ENCODE measurements at places on chromosomes 4 and X.

DNA sequence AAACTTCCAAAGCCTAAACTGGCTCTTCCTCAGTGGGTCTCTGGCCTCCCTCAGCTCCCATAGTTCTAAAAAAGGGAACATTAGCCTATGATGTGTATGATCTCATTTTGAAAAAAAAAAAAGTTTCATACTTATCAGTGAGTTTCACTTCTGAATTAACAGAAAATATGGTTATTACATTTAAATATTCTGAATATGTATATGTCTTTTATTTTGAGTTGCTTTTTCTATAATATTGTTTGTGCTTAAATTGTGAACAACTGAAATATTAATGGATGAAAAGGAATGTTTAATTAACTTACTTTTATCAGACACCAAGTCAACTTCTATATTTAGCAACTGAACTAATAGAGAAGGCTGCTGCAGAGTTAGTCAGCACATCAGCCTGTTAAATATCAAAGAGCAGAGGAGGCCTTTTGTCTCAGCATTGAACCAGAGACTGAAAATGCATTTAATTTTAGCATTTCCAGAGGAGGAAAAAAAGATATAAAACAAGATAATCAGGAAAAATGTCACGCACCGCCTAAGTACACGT, 20.4 kb upstream of the FHL1 start:
- no peak for DNase-seq

GRCh38 chrX:150514462-150514861, 54.0 kb upstream of the MTM1 start:
- no peak for DNase-seq

DNA sequence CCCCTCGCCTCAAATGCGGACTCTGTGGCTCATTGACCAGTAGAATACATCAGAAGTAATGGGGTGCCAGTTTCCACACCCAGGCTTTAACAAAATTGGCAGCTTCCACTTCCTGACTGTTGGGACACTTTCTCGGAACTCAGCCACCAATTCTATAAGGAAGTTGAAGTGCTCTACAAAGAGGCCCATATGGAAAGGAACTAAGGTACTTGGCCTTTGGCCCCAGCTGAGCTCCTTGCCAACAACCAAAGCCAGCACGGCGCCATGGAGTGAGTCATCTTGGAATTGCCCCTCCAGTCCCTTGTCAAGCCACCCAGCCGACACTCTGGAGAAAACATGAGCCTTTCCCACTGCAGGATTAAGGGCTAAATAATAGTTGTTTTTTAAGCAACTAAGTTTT, 262.2 kb upstream of the INTU start:
- no peak for DNase-seq

DNA sequence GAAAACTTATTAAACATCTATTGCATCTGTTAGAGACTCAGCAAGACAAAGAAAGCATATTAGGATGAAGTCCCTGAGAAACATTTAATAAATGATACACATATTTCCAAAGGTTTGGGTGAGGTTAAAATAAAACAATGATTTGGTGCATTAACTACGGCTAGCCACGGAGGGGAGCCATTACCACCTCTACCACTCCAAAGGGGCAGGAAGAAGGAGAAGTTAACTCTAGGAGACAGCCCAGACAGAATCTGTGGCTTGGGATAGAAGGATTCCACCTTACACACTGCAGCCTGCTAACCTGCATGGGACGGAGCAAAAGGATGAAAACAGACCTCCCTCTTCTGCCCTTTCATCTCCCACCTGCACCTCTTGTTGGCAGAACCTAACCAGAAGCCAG, 189.1 kb upstream of the C1QTNF7 start:
- no peak for DNase-seq

DNA sequence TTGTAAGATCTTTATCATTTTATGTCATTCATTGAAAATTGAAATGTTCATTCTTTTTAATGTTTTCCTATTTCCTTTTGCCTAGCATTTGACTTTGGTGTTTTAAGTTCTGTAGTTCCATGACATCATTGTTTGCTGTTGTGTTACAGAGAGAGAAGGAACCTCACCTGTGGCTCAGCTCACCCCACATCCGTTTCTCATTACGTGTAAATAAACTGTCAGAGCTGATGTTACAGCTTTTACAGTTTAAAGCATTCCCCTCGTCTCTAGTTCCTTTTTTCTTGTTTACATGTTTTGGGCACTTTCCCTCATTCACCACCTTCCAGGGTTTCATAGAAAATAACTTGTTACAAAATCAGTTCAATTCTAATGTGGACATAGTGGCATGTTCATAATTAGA, 137.2 kb downstream of the FNIP2 start:
- DNase-seq = no peak
